ENCODE measurements at places on chromosomes 1 and 21. TPM values are rescaled to one million over a fixed set of nuclear protein-coding genes. Genes with fewer than 3 reads are reported as not detected.

The PTP4A2 gene
- 135 TPM for polyA plus RNA-seq

DNA sequence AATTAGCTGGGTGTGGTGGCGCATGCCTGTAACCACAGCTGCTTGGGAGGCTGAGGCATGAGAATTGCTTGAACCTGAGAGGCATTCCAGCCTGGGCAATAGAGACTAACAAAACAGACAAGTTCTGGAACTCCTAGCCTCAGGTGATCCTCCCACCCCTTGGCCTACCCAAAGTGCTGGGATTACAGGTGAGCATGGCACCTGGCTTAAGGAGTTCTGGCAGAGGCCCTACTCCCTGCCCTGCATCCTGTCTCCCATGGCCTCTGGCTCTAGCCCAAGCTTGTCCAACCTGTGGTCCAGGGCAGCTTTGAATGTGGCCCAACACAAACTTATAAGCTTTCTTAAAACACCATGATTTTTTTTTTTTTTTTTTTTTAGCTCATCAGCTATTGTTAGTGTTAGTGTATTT, 20.4 kb downstream of the TOMM20 start:
- peaks cover 30% of the 10 kb centered on the region for H3K36me3 ChIP-seq
- no peak for DNase-seq
- H3K27ac ChIP-seq, result no peak overlapping the region
- H3K27me3 ChIP-seq, result no peaks in the 10 kb centered on the region
- H3K4me3 ChIP-seq, result no peak overlapping the region
- peaks cover 8% of the 10 kb centered on the region for H3K4me1 ChIP-seq

DNA sequence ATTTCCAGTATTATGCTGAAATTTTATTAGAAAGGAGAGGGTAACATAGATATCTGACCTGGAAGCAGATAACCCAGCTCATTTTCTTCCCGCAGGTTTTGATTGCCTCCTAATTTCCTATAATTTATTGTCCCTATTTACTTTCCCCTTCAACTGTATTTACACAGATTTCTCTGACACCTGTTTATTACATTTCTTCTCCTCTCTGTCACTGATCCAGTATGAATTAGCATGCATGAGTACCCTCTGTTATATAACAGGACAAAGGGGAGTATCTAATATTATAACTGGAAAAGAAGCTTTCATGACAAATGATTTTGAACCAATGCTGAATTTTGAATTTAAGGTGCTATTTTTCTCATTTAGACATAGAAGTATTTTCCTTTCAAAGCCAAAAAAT, 37.4 kb downstream of the DENND1B start:
- DNase-seq, result no peak
- peaks cover 4% of the 10 kb centered on the region for H3K4me1 ChIP-seq
- no peaks in the 10 kb centered on the region for H3K27me3 ChIP-seq
- no peak overlapping the region for H3K27ac ChIP-seq
- no peak overlapping the region for H3K4me3 ChIP-seq
- no peaks in the 10 kb centered on the region for H3K36me3 ChIP-seq

The SIPA1L2 gene
- polyA plus RNA-seq, result 7.1 TPM

- H3K4me3 ChIP-seq, result no peak overlapping the region
- peaks cover 47% of the 10 kb centered on the region for H3K4me1 ChIP-seq
- no peaks in the 10 kb centered on the region for H3K27me3 ChIP-seq
- DNase-seq, result no peak
- peak overlapping the region; percentile 60 for H3K27ac ChIP-seq
These were observed 160.2 kb downstream of the DHRS3 start for GRCh38 chr1:12457771-12458170.

The PAFAH2 gene
- 7.2 TPM for polyA plus RNA-seq

Data from IMR-90 (cell line).